ENCODE measurements at places on chromosomes 6 and 20. TPM values are rescaled to one million over a fixed set of nuclear protein-coding genes. Genes with fewer than 3 reads are reported as not detected.

Gene PSORS1C1
- 0.40 TPM for total RNA-seq

Gene PXT1
- 0.29 TPM for total RNA-seq

Gene OVOL2
- total RNA-seq: not detected

Gene DLL1
- 3.5 TPM for total RNA-seq

Gene HRH3
- total RNA-seq: not detected

Gene DEF6
- total RNA-seq: 90.6 TPM

Gene CDKN1A
- total RNA-seq: 90.1 TPM

All from activated naive CD4-positive, alpha-beta T cell treated with anti-CD3 and anti-CD28 coated beads for 36 hours (primary cell).